ENCODE measurements at places on chromosomes 5 and 9.
A peak's percentile ranks its signal among the peaks of the same experiment; 100 is the strongest.

GRCh38 chr9:86408121-86408520, 53.9 kb upstream of the TUT7 start:
- DNase-seq: no peak

GRCh38 chr5:180099733-180100611, 28.4 kb upstream of the RNF130 start:
- DNase-seq: no peak

DNA sequence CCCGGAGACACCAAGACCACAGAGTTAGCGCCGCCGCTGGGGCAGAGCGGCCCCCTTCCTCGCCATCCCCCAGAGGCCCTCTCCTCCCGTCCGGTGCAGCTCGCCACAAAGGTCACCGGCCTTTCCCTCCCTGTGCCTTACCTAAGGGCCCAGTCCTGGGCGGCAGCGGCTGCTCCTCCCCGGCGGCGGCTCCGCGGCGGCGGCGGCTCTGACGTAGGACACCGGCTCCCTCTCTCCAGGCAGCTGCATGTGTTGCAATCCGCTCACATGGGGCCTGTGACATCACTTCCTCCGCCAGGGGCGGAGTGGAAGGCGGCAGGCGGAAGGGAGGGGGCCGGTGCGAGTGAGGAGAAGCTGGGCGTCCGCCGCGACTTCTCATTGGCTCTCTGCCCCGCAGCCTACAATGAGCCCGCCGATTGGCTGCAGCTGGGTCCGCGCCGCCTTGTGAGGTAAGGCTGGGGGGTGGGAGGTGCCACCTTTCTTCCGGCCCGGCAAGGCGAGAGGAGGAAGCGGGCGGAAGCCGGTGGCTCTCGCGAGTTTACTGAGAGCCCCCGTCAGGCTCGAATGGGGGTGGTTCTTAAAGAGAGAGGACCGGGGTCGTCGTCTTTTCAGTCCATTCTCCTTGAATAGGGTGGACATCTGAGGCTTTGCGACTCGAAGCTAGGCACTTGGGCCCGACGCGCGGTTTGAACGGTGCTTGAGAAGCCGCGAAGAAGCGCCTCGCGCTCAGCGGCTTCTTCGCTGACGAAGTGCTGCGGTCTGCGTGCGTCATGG, at the start of gene ETF1:
Gene ETF1 (minus strand): TSS at position 281 of the 774 bp plus-strand sequence. CDS start 318 bp downstream, outside the sequence.
- DNase-seq: peak; percentile 100

DNA sequence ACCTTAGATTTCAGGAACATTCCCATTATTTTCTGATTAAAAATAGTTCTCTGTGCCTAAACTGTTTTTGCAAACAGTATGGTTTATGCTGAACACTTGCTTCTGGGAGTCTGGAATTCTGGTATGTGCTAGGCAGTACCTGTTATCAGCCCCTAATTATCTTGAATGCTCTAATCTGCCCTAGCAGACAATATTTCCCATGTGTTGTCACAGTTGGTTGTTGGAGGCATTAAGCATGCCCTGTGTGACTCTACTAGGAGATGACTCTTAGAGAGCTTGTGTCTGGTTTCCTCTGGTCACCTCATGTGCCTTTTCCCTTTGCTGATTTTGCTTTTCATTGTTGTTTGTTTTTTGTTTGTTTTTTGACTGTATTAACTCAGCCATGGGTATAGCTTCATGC, 36.6 kb downstream of the UHRF2 start:
- no peak for DNase-seq

DNA sequence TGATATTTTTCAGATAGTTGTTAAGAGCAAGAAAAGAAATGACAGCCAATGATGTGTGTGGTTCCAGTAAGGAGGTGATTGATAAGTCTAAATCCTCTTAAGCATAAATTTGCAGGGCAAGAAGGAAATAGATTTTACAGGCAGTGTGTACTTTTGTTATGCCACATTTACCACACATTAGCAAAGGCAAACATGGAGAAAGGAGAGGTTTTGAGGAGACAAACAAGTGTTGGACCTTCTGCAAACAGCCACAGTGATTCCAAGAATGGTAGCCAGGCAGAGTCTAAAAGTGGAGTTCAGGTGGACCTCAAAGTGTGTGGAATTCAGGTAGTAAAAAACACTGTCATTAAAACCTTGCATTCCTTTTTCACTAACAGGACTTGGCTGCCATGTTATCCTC, 295.9 kb upstream of the ITGA1 start:
- no peak for DNase-seq
